Adrenal gland (tissue), 19 donors: ENCODE measurements at places on chromosomes 6 and 20. TPM values are rescaled to one million over a fixed set of nuclear protein-coding genes. Genes with fewer than 3 reads are reported as not detected.

The CFAP206 gene
- polyA plus RNA-seq: 0.09 TPM

The MYL9 gene
- 1,739 TPM for polyA plus RNA-seq

The CDYL gene
- 13.3 TPM for polyA plus RNA-seq

The PRPF6 gene
- polyA plus RNA-seq: 49.8 TPM

The EYA4 gene
- 0.67 TPM for polyA plus RNA-seq

The RALGAPB gene
- 11.7 TPM for polyA plus RNA-seq

The EDN1 gene
- polyA plus RNA-seq: 5.4 TPM

The GHRH gene
- 0.91 TPM for polyA plus RNA-seq

The SLC17A4 gene
- polyA plus RNA-seq: 0.04 TPM

The NRSN1 gene
- polyA plus RNA-seq: 2.9 TPM

The NDUFAF4 gene
- 27.8 TPM for polyA plus RNA-seq

The PRDM13 gene
- polyA plus RNA-seq: not detected

The ZNF165 gene
- 0.98 TPM for polyA plus RNA-seq
